ENCODE measurements at places on chromosomes 11 and 22.

DNA sequence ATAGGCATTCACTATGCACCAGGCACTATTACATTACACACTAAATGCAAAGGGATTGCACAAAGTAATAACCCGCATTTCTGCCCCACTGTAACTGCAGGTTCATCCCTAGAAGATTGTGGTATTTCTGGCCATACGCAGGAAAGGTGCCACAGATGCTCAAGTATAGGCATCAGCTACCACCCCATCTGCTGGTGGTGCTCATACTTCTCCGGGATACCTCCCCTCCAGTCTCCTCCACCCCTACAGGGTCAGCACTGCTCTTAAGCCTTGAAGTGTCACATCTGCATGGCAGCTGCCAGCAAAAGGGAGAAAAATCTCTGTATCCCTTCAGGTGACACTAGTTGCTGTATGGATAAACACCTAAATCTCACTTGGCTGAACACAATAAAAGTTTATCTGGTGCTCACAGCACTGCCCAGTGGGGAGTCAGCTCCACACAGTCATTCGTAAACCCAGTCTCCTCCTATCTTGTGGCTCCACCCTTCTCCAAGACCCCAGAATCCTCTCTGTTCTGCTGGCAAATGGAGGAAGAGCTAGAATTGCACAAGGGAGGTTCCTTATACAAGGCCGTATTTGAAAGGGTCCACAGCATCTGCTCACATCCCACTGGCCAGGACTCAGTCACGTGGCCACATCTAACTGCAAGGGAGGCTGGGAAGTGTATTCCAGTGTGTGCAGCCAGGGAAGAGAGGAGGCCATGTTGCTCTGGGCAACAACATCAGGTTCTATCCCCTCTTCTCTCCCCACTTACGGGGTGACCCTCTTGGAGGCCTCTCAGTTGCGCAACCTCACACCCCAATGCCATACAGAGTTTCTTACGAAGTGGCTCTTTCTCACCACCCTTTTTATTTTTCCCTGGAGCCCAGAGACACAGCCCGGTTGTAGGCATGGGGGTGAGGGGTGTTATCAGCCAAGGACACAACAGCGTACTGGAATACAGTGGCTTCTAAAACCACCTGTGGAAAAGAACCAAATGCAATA is 114.7 kb downstream of the BUD13 start:
- no peak for DNase-seq
- no peak overlapping the region for H3K27ac ChIP-seq
- H3K4me3 ChIP-seq, result no peak overlapping the region
- H3K4me1 ChIP-seq, result no peaks in the 10 kb centered on the region
- H3K27me3 ChIP-seq, result peaks cover 36% of the 10 kb centered on the region

- DNase-seq, result no peak
- H3K27ac ChIP-seq, result no peak overlapping the region
- no peaks in the 10 kb centered on the region for H3K36me3 ChIP-seq
- no peak overlapping the region for H3K4me3 ChIP-seq
- no peaks in the 10 kb centered on the region for H3K27me3 ChIP-seq
These were observed 6.6 kb upstream of the FIBIN start for GRCh38 chr11:26987272-26987671.

GRCh38 chr11:18749681-18750319 is 23.8 kb upstream of the IGSF22 start:
- H3K4me3 ChIP-seq, result no peak overlapping the region
- no peak overlapping the region for H3K27ac ChIP-seq
- DNase-seq, result no peak

GRCh38 chr11:74380746-74381439 is 17.3 kb downstream of the PGM2L1 start:
- H3K27me3 ChIP-seq, result no peaks in the 10 kb centered on the region
- H3K36me3 ChIP-seq, result no peaks in the 10 kb centered on the region
- H3K4me1 ChIP-seq, result no peaks in the 10 kb centered on the region
- H3K27ac ChIP-seq, result no peak overlapping the region
- DNase-seq, result no peak

DNA sequence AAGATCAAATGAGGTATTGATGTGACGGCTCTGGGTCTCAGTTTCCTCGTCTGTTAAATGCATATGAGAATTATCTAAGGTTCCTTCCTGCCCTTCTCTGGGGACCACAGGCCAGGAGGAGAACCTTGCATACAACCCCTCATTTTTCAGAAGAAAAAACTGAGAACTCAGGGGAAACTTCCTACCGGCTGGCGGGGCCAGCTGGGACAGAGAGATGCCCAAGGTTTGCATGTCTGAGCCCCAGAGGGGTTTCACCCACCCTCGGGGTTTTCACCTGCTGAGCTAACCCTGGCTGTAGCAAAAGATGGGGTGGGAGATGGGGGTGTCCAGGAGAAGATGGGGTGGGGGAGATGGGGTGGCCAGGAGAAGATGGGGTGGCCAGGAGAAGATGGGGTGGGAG is 4.3 kb downstream of the TNFRSF13C start:
- H3K27me3 ChIP-seq, result no peaks in the 10 kb centered on the region
- H3K4me1 ChIP-seq, result peaks cover 84% of the 10 kb centered on the region
- peak overlapping the region; percentile 82 for H3K4me3 ChIP-seq
- H3K27ac ChIP-seq, result peak overlapping the region; percentile 94
- H3K36me3 ChIP-seq, result peaks cover 39% of the 10 kb centered on the region

DNA sequence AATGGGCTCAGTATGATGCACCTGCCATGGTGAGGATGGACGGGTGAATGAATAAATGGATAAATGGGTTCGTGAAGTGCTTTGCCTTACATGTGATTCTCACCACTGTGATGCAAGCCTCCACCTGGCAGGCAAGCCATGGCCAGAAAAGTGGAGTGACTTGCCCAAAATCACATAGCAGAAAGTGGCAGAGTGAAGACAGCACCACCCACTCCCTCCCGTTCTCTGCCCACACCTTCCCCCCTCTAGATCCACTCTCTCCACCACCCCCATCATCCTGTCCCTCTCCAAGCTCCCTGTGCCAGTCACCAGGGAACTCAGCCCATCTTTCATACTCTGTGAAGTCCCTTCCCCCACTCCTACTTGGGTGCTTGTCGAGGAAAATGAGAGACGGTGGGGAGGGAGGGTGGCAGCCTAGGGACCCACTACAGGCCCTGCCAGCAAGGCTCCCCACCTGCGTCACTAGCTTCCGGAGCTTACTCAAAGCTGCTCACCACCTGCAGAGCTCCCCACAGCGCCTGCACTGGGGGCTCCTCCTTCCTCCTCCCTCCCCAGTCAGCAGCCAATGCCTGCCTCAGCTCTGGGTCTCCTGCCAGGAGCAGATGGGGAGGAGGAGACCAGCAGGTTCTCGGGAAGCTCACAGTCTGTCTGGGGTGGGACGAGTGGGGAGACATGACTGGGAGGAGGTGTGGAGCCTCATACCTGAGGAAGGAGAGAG is 82.3 kb downstream of the PDE2A start:
- H3K27ac ChIP-seq, result peak overlapping the region; percentile 21
- peaks cover 29% of the 10 kb centered on the region for H3K4me1 ChIP-seq
- DNase-seq, result no peak
- peaks cover 44% of the 10 kb centered on the region for H3K27me3 ChIP-seq

DNA sequence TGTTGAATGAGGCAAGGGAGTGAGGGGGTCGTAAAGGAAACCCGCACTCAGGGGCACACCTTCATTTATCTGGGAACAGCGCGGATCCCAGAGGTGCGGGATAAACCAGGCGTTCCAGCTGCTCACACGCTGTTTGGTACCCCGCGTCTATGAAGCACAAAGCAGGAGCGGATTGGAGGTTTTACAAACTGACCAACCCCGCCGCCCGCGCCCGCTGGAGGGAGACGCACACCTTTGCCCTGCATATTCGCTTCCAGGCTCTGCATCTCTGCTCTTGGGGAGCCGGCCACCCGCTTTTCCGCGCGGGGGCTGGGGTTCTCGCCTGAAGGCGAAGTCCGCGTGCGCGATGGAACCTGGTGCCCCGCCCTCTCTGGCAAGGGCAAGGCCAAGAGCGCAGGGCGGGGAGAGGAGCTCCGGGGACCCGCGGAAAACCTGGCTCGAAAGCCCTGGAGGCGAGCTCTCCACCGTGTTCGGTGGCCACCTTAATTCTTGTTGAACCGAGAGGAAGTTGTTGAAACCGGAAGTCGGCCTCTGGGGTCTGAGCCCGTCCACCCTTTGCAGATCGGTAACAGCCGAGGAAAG is 6.8 kb upstream of the ALX4 start:
- peak overlapping the region; percentile 52 for H3K4me3 ChIP-seq
- peaks cover 19% of the 10 kb centered on the region for H3K4me1 ChIP-seq
- H3K36me3 ChIP-seq, result no peaks in the 10 kb centered on the region
- no peak overlapping the region for H3K27ac ChIP-seq
- peaks cover 82% of the 10 kb centered on the region for H3K27me3 ChIP-seq

DNA sequence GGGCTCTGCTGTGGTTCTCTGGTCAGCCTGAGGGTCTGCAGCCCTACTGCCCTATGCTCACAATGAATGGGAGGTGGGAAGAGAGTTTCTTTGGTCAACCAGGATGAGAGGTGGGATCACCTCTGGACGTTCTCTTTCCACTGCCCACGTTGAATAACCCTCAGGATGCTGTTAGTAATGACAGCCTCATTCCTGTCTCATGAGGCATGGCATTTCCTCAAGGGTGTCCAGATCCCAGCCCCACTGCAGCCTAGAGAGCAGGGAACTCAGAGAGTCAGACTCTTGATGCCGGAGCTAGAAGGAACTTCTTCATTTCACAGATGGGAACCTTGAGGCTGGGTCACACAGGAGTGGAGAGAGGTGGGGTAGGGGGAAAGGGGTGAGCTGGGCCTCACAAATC is 196.0 kb downstream of the CEP164 start:
- H3K27me3 ChIP-seq, result peaks cover 3% of the 10 kb centered on the region
- H3K36me3 ChIP-seq, result no peaks in the 10 kb centered on the region
- H3K4me3 ChIP-seq, result no peak overlapping the region
- H3K4me1 ChIP-seq, result no peaks in the 10 kb centered on the region
- no peak for DNase-seq

DNA sequence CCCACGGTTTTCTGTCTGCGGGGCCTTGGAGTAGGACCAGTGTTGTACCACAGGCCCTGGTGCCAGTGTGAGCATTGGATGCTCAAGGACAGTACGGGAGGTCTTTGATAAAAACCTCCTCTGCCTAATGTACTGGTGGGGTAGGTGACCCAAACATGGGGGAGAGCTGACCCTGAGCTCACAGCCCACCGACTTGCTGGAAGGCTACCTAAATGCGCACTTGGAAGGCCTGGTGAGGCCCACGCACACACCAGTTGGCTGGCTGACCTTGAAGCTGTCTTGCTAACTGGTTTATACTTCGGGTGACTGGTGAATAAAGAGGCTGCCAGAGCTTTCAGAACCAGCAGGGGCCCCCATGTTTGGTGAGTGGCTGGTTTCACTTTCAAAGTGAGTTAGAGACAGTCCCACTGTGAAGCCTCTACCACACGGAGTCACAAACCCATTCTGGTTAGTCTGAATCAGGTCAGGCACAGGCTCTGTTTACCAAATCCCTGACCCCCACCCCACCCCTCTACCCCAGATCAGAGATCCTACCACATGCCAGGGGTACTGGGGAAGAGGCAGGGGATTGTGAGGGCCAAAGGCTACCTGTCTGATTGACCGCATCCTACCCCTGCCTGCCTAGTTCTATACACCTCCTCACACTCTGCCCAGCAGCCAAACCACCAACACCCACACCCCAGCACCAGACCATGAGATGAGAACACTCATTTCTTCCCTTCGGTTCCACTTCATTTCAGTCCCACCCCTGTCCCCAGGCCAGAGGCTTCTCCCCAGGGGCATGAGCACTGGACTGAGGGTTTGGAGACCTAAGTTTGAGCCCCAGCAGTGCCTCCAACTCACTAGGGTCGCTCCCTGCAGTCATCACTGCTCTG is 12.7 kb upstream of the IL2RB start:
- H3K4me3 ChIP-seq, result peak overlapping the region; percentile 47
- H3K27ac ChIP-seq, result peak overlapping the region; percentile 77
- peaks cover 5% of the 10 kb centered on the region for H3K27me3 ChIP-seq
- peaks cover 41% of the 10 kb centered on the region for H3K4me1 ChIP-seq

DNA sequence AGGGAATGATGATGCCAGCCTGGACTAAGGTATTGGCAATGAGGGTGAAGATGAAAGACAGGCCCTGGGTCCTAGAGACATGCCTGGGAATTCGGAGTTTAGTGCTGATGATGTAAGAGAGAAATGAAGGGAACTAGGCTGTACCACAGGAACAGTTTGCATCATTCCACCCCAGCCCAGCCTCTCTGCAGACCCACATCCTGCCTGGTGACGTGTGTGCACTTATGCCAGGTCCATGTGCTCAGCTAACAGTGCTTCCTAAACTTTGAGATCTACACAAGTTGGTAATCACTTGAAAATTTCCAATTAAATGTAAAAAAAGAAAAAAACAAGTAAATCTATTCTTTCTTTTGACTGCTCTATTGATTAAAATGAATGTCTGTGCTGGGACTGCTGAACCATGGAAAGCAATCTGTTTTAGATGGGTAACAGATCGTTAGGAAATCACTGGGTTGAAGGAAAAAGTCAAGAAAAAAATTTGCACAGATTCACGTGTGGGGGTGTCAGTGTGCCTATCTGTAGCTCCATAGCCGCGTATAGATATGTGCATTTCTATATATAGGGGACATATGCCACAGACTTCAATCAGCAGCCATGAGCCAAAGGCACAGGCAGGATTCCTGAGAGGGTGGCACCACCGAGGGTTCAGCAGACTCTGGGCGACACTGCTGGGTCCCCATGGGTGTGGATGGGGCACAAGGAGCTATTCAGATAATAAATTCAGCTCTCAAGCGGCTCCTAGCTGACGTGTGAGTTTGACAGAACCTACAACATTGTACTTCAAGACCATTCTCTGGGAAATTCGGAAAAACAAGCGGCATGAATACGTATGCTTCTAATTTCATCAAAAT is 131.1 kb upstream of the OPCML start:
- no peak overlapping the region for H3K27ac ChIP-seq
- DNase-seq, result no peak
- no peaks in the 10 kb centered on the region for H3K4me1 ChIP-seq
